Activated CD4-positive, alpha-beta memory T cell treated with anti-CD3 and anti-CD28 coated beads for 36 hours (primary cell): ENCODE measurements at places on chromosomes 2 and 18. TPM values are rescaled to one million over a fixed set of nuclear protein-coding genes. Genes with fewer than 3 reads are reported as not detected.

DNA sequence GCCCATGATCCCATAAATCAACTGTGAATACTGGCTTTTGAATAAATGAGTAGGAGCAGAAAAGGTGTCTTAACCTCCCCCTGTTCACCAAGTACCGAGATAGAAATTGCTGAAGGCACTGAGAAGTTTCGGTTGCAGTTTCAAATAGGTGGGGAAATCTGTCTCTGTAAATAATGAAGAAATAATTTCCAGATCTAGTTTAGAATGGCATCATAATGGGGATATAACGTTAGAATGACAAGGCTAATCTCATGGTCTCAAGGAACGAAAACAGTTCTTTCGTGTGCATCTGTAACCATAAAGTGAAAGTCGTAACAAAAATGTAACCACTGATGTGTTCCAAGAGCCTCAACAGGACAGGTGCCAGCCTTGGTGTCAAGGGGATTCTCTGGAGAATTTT lies 49.9 kb upstream of the TMEM18 start:
- DNase-seq, result no peak

DNA sequence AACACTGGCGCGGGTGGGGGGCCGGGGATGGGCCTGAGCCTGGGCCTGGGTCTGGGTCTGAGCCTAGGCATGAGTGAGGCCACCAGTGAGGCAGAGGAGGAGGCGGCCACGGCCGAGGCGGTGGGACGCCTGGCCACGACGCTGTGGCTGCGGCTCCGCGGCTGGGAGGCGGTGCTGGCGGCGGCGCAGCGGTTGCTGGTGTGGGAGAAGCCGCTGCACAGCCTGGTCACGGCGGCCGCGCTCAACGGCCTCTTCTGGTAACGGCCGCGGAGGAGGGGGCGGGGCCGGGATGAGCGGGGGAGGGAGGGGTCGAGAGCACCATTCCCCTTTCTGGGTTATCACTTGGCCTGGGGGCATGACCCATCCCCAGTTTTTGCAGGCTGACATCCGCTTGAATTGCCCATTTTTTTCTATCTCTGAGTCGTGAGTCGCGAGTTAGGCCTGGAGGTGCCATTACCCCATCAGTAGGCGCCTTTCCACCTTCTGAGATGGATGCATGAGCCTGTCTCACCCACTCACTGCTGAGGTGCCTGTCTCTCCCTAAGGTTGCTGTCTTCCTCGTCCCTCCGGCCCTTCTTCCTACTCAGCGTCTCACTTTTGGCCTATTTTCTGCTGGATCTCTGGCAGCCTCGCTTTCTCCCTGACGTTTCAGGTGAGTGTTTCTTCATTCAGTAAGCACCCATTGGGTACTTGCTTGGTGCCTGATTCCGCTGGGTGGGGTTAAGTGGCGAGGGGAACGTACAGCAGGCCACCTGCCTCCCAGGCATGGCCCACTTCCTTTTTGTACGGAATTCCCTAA lies 501 bp downstream of the RETREG2 start:
- DNase-seq, result peak; percentile 61

- DNase-seq, result no peak
Measured at GRCh38 chr18:323253-323622, 55.4 kb upstream of the THOC1 start.

DNA sequence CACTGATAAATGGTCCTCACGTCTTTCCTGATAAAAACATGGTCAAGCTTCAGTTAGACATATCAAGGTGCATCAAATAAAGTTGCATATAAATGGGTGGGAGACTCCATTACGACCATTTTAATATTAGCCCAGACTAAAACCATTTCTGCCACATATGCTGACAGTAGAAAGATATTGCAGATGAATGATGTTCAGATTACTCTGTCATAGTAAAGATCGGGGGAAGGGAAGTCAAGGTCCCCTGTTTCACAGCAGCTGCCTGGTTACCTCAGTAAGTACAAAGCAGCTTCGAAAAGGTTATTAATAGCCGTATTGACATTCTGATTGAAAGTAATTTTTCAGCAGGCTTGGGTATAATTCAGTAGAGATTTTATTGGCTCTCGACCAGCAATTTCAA lies 927.7 kb upstream of the CDH2 start:
- no peak for DNase-seq

GRCh38 chr2:42342795-42343241 lies 18.2 kb downstream of the COX7A2L start:
- DNase-seq, result no peak

GRCh38 chr2:60549928-60550177 lies 3.6 kb downstream of the BCL11A start:
- no peak for DNase-seq

DNA sequence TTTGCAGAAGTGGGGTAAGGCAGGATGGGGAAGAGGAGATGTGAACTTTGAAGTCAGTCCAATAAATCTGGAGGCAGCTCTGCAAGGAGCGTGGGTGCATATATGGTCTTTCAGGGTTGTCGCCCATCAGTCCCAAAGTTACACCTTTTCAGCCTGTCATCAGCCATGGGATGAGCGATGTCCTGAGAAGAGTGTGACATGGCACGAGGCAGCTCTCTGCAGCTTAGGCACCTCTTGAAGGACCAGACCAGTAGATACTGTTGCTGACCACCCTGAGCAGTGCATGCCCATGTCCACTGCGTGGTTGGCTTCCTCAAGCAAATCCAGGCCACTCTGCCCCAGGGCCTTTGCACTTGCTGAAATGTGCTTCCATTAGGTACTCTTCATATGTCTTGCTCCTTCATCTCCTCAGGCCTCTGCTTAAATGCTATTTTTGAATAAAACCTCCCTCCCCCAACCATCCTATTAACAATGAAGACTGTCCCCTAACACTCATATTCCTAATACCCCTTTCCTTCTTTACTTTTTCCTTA lies 171.7 kb downstream of the ACTR3 start:
- DNase-seq, result no peak

DNA sequence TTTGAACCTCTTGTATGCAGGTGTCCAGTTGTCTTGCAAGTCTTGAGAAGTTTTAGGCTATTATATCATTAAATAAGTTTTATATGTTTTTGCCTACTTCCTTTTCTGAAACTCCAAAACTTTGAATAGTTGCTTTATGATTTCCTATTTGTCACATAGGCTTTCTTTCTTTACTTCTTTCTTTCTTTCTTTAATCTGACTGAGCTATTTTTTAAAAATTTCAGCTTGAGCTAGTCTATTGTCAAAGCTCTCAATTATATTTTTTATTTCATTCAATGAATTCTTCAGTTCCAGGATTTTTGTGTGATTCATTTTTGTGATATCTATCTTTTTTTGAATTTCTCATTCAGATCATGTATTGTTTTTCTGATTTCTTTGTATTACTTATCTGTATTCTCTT lies 102.1 kb upstream of the TMEM178A start:
- no peak for DNase-seq

DNA sequence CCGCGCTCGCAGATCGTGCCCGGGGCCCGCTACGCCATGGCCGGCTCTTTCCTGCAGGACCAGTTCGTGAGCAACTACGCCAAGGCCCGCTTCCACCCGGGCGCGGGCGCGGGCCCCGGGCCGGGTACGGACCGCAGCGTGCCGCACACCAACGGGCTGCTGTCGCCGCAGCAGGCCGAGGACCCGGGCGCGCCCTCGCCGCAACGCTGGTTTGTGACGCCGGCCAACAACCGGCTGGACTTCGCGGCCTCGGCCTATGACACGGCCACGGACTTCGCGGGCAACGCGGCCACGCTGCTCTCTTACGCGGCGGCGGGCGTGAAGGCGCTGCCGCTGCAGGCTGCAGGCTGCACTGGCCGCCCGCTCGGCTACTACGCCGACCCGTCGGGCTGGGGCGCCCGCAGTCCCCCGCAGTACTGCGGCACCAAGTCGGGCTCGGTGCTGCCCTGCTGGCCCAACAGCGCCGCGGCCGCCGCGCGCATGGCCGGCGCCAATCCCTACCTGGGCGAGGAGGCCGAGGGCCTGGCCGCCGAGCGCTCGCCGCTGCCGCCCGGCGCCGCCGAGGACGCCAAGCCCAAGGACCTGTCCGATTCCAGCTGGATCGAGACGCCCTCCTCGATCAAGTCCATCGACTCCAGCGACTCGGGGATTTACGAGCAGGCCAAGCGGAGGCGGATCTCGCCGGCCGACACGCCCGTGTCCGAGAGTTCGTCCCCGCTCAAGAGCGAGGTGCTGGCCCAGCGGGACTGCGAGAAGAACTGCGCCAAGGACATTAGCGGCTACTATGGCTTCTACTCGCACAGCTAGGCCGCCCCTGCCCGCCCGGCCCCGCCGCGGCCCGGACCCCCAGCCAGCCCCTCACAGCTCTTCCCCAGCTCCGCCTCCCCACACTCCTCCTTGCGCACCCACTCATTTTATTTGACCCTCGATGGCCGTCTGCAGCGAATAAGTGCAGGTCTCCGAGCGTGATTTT lies 7.6 kb downstream of the TBR1 start:
- peak; percentile 11 for DNase-seq

- no peak for DNase-seq
Measured at GRCh38 chr2:8197101-8197500, 484.8 kb upstream of the ID2 start.

DNA sequence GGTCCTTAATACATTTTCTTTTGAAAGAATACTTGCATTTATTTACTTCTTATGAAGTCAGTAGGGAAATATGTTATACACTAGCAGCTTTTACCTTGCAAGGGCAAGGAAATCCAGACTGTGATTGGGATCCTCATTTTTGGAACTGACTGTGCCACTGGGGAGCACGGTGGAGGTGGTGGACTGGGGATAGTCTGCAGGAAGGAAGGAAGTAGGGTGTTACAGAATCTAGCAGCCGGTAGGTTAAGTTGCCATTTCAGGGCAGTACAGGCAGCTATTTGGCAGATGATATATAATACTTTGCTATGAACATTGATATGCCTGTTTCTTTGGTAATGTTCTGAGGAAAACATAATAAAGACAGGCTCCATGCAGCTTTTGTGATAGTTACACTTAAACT lies 238.3 kb downstream of the PHLPP1 start:
- no peak for DNase-seq

GRCh38 chr18:23178661-23179081 lies 43.4 kb downstream of the CABLES1 start:
- DNase-seq, result no peak

DNA sequence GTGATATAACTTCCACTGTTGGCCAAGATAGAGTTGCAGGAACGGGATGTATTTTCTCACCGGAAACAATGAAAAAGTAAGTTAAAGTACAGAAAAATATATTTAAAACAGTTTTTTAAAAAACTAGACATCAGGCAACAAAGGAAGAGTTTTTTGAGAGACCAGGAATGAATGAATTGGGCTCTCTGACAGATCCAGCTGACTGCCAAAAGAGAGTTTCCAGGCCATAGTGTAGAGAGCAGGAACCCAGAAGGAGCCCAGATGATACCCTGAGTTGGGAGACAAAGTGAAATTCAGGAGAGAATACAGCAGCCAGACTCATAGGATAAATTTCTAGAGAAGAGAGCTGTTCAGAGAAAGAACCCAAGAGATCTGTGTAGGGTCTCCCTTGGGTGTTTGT lies 362.6 kb upstream of the SMIM21 start:
- DNase-seq, result no peak

- DNase-seq, result no peak
Measured at GRCh38 chr18:47915930-47916329, 14.5 kb downstream of the SMAD2 start.

DNA sequence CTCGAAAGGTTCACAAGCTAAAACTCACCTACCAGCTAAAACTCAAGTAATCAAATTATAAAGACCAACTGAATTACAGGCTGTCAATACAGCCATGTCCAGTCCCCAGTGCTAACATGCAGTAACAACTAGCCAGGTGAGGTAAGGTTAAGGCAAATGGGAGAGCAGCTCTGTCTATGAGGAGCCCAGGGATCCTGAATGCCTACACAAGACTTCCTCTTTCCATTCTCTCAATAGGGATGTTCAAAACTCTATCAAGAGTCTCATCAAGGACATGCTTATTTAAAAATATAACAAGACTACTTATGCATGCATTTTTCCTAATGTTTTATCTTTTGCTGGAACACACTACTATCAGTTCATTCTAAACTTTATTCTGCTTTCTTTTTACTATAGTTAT lies 20.4 kb downstream of the REV1 start:
- no peak for DNase-seq

DNA sequence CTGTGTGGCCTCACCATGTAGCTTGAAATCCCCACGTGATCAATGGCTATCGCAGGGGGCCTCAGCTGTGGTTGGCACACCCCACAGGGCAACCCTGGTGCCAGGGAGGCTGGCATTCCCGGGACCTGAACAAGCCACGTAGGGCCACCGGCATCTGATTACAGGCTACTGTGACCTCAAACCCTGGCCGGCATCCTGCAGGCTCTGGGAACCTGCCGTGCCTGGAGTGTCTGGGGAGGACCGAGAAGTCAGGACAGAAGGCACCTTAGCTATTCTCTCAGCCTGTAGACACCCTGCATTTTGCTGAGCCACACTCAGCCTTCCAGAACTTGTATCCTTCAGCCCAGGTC lies 213.0 kb downstream of the GLI2 start:
- no peak for DNase-seq

DNA sequence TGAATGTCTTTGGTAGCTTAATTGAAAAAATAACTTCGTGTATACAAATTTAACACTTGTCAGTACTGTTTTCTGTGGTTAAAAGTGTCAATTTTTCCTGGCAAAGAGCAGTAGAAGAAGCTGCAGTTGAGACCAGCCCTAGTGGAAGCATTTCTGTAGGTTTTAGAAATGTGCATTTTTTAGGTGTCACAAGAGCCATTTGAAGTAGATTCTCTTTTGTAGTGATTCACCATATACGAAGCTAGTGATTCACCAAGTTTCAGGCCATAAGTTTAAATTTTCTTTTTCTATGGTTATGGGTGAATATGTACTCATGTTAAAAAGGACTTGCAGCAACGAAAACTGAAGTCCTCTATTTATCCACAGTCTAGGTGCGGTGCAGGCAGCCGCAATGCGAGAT lies 4.2 kb downstream of the NABP1 start:
- peak; percentile 13 for DNase-seq

DNA sequence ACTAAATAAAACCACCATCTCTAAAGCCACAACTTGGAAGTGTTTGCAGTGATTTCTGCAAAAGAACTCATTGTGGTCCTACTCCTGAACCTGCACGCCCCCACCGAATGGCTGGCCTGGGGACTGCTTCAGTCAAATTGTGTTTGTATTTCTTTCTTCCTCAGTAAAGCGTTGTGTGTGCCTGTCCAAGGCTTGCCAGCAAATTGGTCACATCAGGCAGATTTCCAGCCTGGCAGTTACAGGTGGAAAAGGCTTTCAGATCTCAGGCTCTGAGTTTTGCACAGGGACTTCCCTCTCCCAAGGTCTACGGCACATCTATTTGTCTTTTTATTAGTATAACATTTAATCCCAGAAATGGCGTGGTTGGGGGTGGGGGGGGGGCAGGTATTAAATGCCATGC lies 54.0 kb upstream of the NOSTRIN start:
- no peak for DNase-seq

DNA sequence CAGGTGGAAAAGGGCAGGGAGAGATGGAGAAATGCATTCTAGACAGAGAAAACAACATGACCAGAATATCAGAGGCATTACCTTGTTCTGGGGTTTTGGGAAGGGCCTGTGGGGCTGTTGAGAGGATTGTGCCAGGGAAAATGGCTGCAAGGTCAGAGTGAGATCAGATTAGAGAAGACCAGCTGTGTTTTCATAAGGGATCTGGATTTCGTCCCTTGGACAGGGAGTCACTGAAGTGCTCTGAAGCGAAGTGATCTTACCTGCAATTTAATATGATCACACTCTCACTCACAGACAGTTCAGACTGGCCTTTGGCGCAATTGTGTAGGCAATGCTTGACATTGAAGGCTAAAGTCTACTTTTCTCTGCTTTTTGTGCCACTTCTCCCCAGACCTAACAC lies 20.3 kb upstream of the REG3G start:
- no peak for DNase-seq

Gene IL1A
- total RNA-seq, result 16.4 TPM

Gene STON1
- 1.2 TPM for total RNA-seq

Gene TLX2
- total RNA-seq, result 0.52 TPM

Gene FIGN
- total RNA-seq, result not detected

Gene GCG
- total RNA-seq, result not detected

Gene TANC1
- 0.63 TPM for total RNA-seq
